ENCODE measurements at places on chromosomes 7 and 10.

DNA sequence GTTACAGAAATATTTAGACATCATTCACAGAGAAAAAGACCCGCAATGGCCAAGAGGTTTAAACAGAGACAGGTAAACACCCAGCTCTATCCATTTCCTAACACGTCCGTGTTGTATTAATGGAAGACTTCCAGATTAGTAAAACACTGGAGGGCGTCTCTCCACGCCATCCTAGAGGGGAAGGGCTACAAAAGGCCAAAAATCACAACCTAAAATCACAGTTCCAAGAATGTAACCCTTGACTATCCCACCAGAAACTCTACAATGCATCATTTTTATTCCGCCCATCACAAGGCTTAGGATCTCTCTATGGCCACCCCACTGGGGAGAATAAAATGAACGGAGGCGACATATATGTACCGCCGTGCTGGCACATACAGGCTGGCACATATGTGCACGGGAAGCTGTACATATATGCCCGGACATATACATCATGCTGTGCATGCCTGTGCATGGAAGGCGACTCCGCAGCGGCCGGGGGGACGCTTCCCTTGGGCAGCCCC lies 734 bp downstream of the PCLO start:
- DNase-seq, result no peak

GRCh38 chr7:35647171-35647574 lies 47.8 kb downstream of the HERPUD2 start:
- DNase-seq, result no peak

GRCh38 chr7:45021604-45022296 lies 21.7 kb downstream of the CCM2 start:
- no peak for DNase-seq

- no peak for DNase-seq
Observed at GRCh38 chr10:118571123-118571522, 24.3 kb downstream of the PRLHR start.

- no peak for DNase-seq
Observed at GRCh38 chr7:70356085-70356786, 758.0 kb downstream of the AUTS2 start.

DNA sequence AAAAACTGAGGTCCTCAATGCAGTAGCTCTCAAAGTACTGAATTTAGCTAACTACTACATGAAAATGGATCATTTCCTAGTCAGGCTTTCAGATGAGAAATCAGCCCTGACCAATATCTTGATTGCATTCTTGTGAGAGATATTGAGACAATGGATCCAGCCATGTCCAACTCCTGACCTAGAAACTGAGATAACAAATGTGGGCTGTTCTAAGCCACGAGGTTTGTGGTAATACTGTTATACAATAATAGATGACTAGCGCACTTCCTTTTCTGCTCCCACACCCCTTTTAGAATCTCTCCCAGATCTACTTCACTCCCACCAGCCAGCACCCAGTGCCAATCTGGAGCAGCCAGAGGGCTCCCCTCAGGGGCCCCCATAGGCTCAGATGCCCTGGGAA lies 209.3 kb upstream of the KMT2E start:
- no peak for DNase-seq

DNA sequence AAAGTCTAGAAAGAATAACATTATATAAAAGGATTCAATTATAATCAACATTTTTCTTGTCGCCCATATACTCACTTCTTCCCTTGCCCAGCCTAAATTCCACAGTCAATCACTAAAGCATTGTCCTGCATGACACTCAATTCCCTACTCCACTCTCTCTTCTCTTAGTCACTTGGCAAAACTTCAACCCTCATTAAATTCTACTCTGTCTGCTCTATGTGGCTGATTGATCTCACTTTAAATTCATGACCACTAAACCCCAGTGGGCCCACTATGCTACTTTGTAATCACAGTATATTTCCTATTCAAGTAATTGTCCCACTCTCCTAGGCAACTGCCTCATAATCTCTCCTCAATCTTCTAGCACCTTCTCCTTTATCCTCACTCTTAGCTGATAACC lies 54.1 kb downstream of the MTERF1 start:
- no peak for DNase-seq

- DNase-seq, result no peak
Observed at GRCh38 chr7:128891942-128892269, 18.6 kb downstream of the KCP start.

DNA sequence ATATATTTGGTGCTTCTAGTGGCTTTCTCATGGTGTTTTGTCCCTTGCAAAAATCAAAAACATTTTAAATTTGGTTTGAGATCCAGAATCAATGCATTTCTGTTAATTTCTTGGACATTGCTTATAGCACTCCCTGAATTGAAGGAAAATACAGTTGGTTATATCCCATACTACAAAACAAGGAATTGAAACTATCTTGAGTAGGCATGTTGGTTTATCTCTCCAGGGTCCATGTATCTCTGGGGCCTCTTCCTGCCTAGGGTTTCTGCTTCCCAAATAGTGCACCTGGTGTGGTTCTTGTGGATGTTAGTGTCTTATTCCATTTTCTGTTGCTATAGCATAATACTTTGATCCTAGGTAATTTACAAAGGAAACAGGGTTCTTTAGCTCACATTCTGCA lies 212.4 kb downstream of the CAMK1D start:
- DNase-seq, result no peak

DNA sequence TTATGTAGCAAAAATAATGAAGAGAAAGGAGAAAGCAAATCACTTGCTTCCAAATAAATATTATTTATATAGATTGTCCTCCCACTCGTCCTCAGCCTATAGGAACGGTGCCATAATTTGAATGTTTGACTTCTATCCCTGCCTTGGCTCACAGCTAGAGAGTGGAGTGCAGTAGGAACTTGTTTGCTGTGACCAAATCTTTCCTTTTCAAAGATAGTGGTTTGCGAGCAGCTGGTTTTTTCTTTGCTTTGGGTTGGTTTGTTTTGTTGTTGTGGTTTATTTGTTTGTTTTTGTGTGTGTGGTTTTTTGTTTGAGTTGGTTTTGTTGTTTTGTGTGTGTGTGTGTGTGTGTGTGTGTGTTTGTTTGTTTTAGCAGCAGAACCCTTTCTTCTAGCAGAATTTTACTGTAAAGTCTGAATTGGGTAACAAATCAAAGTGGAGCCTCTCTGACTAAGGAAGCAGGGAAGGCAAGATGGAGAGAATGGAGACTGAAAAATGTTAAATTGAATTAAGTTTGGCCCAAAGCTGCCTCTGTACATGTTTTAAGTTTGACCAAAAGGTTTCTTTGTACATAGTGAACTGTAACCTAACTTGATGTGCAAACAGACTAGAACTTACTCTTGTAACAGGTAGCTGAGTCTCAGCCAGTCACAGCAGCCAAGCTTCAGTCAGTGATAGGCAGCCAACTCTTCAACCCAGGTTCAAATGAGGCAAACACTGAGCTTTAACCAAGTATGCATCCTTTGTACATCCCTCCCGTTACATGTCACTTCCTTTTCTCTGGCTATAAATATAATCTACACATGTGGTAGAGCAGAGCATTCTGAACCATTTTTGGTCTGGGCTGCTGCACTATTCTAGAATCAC lies 149.5 kb upstream of the LRGUK start:
- DNase-seq, result no peak

GRCh38 chr7:69389216-69389615 lies 209.1 kb upstream of the AUTS2 start:
- no peak for DNase-seq

GRCh38 chr10:13066527-13066926 lies 33.4 kb upstream of the OPTN start:
- no peak for DNase-seq

- DNase-seq, result no peak
Observed at GRCh38 chr7:21044384-21044783, 257.7 kb upstream of the SP8 start.

DNA sequence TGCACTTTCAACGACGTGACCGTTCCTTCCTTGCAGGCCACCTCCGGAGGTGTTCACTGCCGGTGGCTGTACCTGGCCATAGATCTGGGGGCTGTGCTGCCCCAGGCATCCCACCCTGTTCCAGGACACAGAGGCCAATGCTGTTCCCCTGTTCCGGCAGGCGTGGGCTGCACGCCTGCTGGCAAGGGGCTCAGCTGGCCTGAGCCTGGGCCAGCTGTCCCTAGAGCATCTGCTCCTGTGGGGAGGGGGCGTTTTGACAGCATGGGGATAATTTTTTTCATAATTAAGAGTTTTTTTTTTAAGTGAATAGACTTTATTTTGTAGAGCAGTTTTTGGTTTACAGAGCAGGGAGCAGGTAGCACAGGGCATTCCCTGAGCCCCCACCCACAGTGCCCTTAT lies 28.8 kb downstream of the PWWP2B start:
- no peak for DNase-seq

- no peak for DNase-seq
Observed at GRCh38 chr7:128860158-128861073, 2.2 kb upstream of the ATP6V1F start.

DNA sequence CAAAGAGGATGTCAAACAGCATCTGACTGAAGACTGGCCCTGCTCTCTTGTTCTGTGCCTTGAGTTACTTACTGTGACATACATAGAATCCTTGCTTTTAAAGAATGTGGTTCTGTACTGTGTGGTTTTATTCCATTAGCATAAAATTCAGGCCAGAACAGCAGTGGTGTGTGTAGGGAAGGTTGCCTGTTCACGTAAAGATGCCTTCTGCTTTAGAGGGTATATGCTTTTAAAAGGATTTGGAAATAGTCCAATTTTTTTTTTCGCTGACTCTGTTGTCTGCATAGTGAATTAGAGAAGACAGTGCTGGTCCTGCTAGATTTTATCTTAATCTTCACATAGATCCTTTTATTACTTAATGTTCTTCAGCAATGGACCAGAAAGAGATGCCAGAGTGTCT lies 470.8 kb upstream of the SEMA3A start:
- no peak for DNase-seq

- peak; percentile 47 for DNase-seq
Observed at GRCh38 chr7:3013975-3014792, 29.5 kb downstream of the CARD11 start.

DNA sequence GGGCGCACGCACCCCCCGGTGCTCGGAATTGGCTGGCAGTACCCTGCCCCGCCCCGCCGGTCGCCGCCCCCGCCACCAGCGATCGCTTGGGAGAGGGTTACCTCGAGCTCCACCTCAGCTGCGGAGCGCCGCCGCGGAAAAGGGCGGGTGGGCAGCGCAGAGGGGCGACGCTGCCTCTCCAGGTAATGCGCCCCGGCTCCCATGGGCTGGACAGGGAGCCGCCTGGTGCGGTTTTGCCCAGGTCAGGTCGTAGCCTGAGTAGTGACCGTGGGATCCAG lies 1.3 kb downstream of the PFKFB3 start:
- DNase-seq, result no peak

- DNase-seq, result peak; percentile 75
Observed at GRCh38 chr10:114401195-114401791, 3.0 kb downstream of the AFAP1L2 start.

- no peak for DNase-seq
Observed at GRCh38 chr10:95513941-95514392, 47.2 kb downstream of the SORBS1 start.

DNA sequence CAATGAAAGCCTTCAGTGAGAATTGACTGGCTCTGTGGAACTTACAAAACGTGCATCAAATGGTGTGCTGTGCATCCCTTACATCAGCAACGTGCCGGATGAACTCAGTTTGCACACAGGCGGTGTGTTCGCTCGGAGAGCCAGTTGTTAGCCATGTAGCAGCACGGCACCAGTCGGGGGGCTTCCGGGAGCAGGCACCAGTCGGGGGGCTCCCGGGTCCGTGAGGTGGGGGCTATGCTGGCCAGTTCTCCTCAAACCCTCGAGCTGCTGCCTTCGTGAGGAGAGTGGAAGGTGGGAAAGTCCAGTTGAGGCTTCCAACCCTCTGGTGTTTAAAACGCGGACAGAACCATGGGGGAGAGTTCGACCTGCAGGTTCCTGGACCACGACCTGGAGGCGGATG lies 34.9 kb upstream of the UTF1 start:
- no peak for DNase-seq

GRCh38 chr7:113784316-113784715 lies 134.5 kb downstream of the PPP1R3A start:
- no peak for DNase-seq

GRCh38 chr10:131690805-131691239 lies 210.0 kb upstream of the PPP2R2D start:
- no peak for DNase-seq

- DNase-seq, result peak; percentile 73
Observed at GRCh38 chr10:119104654-119105015, 722 bp downstream of the DENND10 start.

DNA sequence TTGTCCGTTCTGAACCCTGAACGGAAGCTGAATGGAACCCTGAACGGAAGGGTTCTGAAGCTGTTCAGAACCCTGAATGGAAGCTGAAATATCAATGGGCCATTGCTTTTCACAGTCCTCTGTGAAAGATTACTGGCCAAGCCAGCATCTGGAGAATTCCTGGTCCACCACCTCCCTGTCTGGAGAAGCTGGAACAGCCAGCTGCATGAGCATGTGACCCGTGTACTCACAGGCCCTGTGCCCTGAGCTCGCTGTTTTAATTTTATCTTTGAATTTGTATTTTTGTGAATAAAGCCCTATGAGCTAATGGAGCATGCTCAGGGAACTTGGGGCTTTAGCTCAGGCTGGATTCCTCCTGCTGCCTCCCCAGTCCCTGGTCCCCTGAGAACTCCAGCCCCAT lies 37.2 kb downstream of the HTRA1 start:
- DNase-seq, result no peak

DNA sequence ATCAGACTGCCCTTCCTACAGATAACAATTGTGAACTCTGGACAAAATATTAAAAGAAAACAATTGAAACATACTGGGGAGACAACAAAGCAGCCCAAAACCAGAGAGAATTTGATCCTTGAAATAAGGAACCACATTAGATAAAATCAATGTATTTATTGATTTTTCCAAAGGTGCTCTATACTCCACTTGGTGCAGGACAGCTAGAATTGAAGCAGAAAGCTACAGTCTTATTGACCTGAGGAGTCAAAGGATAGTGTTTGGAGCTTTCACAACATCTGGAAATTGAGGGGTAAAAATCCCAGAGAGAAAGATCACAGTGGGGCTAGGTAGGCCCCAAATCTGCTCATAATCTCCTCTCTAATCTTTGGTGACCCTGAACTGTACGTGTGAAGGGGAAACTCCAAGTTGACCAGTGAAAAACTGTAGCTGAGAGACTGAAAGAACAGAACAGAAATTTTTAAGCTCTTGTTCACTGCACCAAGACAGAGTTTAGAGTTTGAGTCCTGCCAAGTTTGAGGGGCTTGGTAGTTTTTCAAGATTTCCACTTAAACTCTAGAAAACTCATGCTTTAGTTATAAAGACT lies 70.2 kb downstream of the SAMD9 start:
- no peak for DNase-seq

DNA sequence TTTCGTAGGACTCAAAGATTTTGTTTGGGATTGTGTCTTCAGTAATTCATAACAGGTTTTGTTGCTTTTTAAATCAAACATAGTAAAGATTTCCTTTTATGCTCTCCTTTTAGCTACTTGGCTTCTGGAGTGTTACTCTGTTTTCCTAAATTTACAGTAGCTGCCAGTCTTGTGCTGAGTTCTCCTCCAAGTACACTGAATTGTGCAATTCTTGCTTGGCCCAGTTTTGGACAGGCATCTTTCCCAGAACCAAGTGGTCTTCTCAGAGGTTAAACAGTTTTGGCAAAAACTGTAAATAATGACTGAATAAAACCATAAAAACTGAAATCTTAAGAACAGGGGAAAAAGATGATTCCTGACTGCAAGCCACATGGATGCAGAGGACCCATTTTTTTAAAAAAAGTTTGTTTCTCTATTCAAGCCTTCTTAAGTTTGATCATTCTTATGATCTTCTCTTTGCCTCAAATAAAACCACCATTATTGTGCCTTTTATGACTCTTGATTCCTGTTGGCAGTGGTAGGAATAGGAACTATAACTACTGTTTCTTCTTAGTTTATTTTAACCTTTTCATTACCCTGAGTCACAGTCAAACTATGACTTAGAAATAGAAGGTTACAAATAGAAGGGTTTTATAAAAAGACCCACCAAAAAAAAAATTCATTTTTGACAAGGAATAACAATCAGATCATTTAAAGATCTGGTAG lies 88.0 kb downstream of the MDFIC start:
- no peak for DNase-seq
